ENCODE measurements at places on chromosomes 4 and X.

DNA sequence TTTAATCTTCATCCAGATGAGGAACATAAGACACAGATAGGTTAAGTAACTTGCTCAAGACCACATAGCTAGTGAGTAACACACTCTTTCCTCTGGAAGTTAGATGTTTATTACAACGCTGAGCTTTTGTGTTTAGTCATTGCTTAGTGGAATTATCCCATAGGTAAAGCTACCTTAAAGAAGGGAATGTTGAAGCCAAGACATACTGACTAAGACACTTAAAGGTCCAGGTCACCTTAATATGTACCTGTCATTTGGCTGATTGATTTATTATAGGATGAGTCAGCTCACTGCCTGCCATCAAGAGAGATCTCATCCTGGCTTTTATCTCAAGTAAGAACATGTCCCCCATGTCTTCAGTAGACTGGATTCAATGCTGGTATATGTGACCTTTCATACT lies 53.4 kb downstream of the KDR start:
- no peak overlapping the region for H3K4me3 ChIP-seq
- H3K27ac ChIP-seq = no peak overlapping the region
- H3K4me1 ChIP-seq = no peaks in the 10 kb centered on the region
- DNase-seq = no peak
- H3K36me3 ChIP-seq = no peaks in the 10 kb centered on the region

- no peak overlapping the region for H3K4me3 ChIP-seq
- H3K27me3 ChIP-seq = no peaks in the 10 kb centered on the region
- H3K4me1 ChIP-seq = peaks cover 13% of the 10 kb centered on the region
Observed at GRCh38 chr4:19780871-19781270, 470.8 kb upstream of the SLIT2 start.

GRCh38 chr4:84971319-84971932 lies 4.9 kb upstream of the WDFY3 start:
- no peak overlapping the region for H3K27ac ChIP-seq
- no peaks in the 10 kb centered on the region for H3K36me3 ChIP-seq
- peaks cover 14% of the 10 kb centered on the region for H3K4me1 ChIP-seq
- DNase-seq = no peak

- H3K27me3 ChIP-seq = no peaks in the 10 kb centered on the region
- H3K36me3 ChIP-seq = peaks cover 8% of the 10 kb centered on the region
- no peak overlapping the region for H3K4me3 ChIP-seq
- DNase-seq = no peak
Observed at GRCh38 chrX:51891821-51892551, 1.4 kb upstream of the MAGED1 start.

- no peak overlapping the region for H3K4me3 ChIP-seq
- no peaks in the 10 kb centered on the region for H3K27me3 ChIP-seq
- no peak for DNase-seq
- no peaks in the 10 kb centered on the region for H3K4me1 ChIP-seq
- H3K27ac ChIP-seq = no peak overlapping the region
- no peaks in the 10 kb centered on the region for H3K36me3 ChIP-seq
Observed at GRCh38 chr4:24668956-24669355, 84.6 kb upstream of the DHX15 start.

GRCh38 chr4:24392613-24393012 lies 191.7 kb downstream of the DHX15 start:
- no peaks in the 10 kb centered on the region for H3K4me1 ChIP-seq
- no peaks in the 10 kb centered on the region for H3K27me3 ChIP-seq
- DNase-seq = no peak
- no peaks in the 10 kb centered on the region for H3K36me3 ChIP-seq
- no peak overlapping the region for H3K4me3 ChIP-seq

DNA sequence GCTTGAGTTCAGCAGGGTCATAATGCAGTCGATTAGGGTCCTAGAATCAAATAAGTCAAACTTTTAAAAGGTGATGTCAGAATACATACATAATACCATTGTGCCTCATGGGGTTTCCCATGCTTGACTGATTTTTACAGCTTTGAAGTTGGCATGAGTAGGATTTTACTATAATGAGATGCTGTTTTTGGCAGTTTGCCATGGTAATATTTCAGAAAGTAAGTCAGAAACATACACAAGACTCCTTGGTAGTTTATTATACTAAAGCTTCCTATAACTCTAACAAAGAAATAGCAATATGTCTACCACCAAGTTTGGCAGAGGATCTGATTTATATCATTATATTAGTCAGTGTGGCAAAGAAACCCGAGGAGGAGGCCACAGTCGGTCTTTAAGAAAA lies 45.2 kb downstream of the PHKA2 start:
- H3K4me1 ChIP-seq = no peaks in the 10 kb centered on the region
- no peak for DNase-seq
- H3K27ac ChIP-seq = no peak overlapping the region
- H3K36me3 ChIP-seq = no peaks in the 10 kb centered on the region

All from esophagus squamous epithelium (tissue), 5 donors.